IMR-90 (cell line): ENCODE measurements at places on chromosomes 12 and 14. TPM values are rescaled to one million over a fixed set of nuclear protein-coding genes. Genes with fewer than 3 reads are reported as not detected.

DNA sequence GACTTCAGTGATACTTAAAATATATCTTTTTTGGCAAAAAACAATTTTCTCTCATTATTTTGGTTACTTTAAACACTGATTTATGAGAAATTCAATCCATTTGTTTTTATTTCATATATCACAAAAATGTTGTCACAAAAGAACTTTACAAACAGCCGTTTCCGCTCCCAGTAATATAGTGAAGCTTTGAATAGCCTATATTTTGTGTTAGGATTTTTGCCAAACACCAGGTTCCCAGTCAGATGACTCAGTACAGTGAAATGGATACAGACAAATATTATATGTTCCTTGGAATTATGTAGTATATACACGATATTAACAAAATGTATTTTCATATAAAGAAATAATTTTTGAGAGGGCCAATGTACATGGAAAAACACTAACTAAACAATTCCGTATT is 411.1 kb downstream of the CCER1 start:
- peak; percentile 66 for DNase-seq

DNA sequence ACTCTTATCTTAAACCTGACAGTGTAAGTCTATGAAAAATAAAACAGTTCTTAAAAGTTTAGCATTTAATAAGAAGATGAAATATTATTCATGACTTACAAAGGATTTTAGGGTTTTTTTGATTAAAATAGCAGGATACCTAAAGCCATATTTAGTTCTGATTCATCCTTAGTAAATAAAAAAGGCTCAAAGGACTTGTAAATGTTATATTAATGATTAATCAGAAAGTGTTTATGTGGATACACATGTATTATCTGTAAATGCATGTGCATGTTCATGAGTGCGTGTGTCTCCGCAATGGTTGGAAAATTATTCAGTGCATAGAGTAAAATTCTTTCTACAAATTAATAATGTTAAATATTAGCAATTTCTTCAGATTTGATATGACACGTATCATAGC is 4.4 kb downstream of the KLRF1 start:
- DNase-seq: no peak

DNA sequence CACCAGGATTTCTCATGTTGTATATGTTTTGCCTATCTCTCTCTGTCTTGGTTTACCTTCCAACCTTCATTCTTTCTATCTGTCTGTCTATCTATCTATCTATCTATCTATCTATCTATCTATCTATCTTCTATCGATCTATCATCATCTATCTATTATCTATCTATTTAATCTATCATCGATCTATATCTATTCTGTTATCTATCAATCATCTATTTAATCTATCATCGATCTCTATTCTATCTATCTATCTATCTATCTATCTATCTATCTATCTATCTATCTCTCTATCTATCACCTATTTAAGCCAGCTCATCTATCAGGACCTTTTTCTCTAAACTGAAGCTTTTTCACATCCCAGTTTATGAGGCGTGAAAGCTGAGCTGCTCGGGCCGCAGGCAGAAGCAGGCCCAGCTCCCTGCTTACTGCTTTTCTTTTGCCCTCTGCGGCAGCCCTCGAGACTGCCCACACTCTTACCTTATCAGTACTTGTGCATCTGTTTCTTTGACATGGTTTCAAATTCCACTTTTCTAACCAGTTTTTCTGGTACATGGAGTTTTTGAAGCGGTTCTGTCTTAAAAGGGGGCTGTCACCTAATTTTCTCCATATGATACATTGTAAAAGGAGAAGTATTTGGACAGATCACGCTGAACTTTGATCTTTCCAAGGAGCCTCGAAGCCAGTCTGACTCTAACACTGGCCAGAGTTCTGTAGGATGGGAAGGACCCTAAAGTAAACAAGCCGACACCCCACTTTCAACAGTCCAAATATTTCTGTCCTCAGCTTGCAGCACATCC is 44.4 kb upstream of the GSG1 start:
- DNase-seq: no peak

GRCh38 chr14:76755610-76756370 is 5.5 kb upstream of the VASH1 start:
- DNase-seq: no peak

DNA sequence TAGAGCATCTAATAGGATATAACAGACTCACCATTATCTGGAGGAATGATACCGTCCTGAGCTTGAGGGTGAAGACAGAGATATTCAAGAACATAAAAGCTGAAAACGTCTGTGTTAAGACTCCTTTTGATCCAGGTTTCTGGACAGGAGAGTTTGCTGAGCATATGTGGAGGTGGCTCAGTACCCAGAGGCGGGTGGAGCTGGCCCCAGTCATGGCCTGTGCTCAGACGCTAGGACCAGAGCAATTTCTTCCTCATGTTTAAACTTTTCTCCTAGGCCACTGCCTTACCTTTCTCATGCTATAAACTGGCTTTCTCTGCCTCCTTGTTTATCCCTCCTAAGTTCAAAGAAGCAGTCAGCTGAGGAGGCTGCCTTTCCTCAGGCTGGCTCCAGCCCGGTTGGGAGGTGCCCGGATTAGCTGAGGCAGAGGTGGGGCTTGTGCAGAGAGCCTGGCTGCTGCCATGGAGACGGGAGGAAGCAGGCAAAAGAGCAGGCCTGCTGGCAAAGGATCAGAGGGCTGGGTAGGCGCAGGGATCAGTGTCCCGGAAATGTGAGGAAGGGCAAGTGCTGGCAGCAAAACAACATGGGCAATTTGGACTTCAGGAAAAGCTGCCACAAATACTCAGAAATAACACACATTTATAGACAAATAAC is 13.7 kb downstream of the COA8 start:
- DNase-seq: peak; percentile 80

DNA sequence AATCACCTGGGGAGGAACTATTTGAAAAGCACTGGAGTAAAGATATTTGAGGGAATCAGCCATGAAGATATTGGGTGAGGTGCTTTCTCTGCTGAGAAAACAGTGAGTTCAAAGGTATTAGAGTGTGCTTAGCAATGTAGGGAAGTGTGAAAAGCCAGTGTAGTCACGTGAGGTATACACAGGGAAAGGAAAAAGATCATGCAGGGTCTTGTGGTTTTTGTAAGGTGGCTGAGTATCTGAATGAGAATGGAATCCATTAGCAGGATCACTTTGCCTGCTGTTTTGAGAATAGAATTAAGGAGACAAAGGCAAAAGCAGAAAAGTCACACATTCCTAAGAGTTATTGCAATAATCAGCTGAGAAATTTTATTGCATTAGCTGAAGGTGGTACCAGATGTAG is 193.0 kb downstream of the PIK3C2G start:
- no peak for DNase-seq

- no peak for DNase-seq
These were observed 298.6 kb downstream of the DPF3 start for GRCh38 chr14:72595152-72595862.

The ZFHX2 gene
- total RNA-seq: under 0.01 and 0.18 TPM in 2 replicates

The OR6C70 gene
- total RNA-seq: not detected in 2 replicates

The KRT85 gene
- not detected in 2 replicates for total RNA-seq

The POTEM gene
- not detected in 2 replicates for total RNA-seq

The TMEM30B gene
- under 0.01 TPM in 1 of 2 replicates, not detected in the other for total RNA-seq

The NFKBIA gene
- total RNA-seq: 97.1 and 102 TPM in 2 replicates

The FAM90A1 gene
- total RNA-seq: under 0.01 TPM in 1 of 2 replicates, not detected in the other

The PTPRR gene
- total RNA-seq: 0.18 and 0.28 TPM in 2 replicates

The WSCD2 gene
- not detected in 2 replicates for total RNA-seq
